ENCODE measurements at places on chromosomes 6 and 20.

DNA sequence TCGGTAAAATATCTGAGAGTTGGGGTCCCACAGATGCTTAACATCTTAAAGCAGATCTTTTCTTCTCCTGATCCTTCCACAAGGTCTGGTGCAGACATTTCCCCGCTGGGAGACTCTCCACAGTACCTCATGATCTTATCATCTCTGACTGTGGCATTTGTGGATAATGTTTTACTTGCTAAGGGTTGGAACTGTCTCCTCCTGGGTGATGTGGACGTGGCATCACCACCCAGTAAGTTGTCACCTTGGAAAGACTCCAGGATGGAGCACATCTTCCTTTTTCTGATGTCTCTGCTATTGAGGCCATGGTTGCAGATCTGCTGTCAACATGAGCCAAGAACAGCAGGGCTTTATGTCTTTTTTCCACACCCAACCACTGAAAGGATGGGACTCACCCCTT lies 42.0 kb upstream of the FANCE start:
- DNase-seq: no peak

- DNase-seq: no peak
Observed at GRCh38 chr6:53692172-53692571, 26.6 kb upstream of the KLHL31 start.

DNA sequence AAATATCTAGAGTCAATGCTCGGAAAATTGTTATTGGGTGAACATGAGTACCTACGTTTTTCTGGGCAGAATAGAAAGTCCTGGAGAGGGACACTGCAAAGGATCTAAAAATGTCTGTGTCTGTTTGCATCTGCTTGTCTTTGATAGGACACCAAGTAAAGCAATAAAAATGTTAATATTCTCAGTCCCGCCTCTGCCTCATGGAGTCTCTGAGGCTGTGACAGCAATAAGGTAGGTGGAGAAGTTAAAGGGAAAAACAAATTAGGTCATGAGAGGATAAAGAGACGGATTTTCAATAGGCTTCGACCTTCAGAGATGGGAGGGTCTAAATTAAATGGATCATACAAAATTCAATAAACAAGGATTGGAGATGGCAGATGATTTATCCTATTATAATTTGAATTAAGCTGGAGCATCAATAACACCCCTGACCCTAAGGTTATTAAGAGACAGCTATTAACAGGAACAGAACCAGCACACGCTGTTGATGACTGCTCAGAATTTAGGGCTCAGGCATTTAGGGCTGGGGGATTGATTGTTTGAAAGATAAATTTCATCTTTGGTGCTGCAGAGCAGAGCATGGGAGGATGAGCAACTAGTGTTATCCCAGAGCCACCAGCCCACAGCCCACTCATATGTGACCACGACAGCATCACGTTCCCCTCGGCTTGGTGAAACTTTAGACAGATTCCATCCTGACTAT lies 620.3 kb upstream of the CDH4 start:
- no peak for DNase-seq

GRCh38 chr6:137751768-137752560 lies 115.1 kb upstream of the TNFAIP3 start:
- DNase-seq: no peak

- no peak for DNase-seq
Observed at GRCh38 chr6:91141346-91141745, 554.5 kb upstream of the MAP3K7 start.

DNA sequence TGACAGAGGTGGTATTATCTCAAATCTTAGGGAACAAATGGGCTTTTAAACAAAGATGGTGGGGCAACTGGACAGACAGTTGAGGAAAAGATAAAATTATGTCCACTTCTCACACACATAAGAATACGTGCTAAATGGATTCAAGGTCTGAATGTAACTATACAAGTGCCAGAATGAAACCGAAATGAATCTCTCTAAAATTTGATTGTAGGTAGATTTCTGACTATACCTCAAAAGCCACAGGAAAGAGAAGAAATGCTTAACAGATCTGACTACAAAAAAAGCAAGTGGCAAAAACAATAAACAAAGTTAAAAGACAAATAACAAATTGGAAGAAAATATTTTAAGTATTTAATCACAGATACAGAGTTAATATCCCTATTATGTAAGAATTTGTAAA lies 182.7 kb upstream of the OLIG3 start:
- no peak for DNase-seq

GRCh38 chr6:169168302-169168630 lies 85.4 kb downstream of the THBS2 start:
- no peak for DNase-seq

Data from D341Med (cell line).